ENCODE measurements at places on chromosomes 11 and 22.
A peak's percentile ranks its signal among the peaks of the same experiment; 100 is the strongest.

DNA sequence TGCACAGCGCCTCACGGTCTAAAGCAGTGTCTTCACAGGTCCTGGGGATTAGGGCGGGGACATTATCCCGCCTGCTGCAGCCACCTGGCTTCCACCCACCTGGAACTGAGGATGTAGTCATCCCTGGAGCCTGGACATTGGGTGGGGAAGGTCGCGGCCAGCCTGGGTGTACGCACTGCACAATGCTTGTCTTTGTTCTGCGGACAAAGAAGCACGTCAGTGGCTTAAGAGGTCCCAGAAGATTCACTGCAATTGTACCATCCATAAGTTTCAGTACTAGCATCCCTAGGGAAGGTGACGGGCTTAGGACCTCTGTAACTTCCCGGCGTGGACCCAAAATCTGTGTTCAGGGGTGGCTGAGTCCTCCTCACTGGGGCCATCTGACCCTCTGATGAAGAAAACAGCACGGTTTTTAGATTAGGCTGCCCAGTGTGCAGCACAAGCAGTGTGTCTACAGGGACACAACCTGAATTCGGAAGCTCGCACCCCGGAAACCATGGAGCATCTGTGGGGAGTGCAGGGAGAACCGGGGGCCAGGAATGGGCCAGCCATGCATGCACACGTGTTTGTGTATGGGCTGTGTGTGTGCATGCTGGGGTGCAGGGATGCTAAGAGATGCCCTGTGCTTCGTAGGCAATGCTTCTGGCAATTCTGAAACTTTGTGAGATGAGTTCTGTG is 342.6 kb upstream of the B3GAT1 start:
- DNase-seq, result no peak

GRCh38 chr11:76672431-76673175 is 2.1 kb upstream of the LRRC32 start:
- no peak for DNase-seq

DNA sequence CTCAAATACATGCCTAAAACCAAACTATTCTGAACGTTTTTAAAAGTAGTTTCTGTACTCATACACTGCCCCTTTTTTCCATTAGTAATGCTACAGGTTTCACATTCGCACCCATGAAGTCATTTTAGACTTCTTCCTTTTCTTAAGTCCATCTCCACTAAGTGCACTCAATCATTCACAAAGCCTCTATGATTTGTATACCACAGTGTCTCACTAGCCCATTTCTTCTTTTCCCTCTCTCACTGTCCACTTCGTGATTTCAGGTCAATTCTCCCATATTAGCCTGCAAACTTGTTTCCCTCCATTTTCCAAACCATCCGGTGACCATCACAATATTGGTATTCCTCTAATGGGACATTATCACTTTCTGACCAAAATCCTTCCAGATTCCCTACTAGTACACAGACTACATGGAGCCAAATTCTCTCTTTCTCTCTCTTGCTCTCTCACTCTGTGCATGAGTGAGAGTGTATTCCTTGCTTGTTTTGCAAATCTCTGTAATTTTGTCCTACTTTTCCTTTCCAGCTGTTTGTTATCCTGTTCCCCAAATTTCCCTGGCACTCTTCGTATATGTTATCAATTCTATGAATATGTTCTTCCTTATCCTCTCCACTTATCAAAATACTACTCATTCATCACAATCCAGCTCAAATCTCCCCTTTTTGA is 3.4 kb upstream of the ZC3H12C start:
- DNase-seq, result no peak

DNA sequence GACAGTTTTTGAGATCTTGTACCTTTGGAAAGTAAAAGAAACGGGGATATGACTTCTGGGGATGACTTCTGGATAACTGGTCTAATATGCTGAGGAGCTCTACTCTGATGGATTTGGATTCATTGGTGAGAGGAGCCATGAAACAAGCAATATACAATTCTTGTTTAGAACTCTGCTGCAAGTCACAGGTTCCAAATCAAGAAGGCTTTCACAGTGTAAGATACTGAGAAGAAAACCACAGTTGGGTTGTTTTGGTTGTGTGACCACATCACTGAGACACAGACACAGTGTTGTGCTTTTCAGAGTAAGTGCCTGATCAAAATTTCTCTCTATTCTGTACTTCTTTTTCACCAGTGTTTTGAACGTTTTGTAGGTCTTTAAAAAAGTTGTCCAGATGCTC is 13.1 kb upstream of the UCP2 start:
- DNase-seq, result no peak

GRCh38 chr11:64846998-64847666 is 2.7 kb upstream of the CDC42BPG start:
- peak; percentile 94 for DNase-seq

DNA sequence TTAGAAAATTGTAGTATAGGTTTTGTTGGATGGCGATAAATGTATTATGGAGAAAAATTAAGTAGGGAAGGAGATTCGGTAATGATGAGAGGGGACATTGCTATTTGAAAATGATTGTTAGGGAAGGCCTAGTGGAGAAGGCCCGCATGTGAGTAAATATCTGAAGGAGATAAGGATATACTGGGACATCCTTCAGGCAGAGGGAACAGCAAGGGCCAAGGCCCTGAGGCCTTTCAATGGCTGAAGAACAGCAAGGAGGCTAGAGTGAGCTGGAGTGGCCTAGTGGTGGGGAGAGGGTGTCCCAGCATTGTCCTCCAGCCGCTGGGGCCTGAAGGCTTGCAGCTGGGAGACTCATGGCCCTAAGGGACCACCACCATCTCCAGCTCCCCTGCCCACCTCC is 23.2 kb upstream of the ARRB1 start:
- DNase-seq, result no peak

- no peak for DNase-seq
Measured at GRCh38 chr22:45094081-45094720, 69.5 kb upstream of the NUP50 start.

DNA sequence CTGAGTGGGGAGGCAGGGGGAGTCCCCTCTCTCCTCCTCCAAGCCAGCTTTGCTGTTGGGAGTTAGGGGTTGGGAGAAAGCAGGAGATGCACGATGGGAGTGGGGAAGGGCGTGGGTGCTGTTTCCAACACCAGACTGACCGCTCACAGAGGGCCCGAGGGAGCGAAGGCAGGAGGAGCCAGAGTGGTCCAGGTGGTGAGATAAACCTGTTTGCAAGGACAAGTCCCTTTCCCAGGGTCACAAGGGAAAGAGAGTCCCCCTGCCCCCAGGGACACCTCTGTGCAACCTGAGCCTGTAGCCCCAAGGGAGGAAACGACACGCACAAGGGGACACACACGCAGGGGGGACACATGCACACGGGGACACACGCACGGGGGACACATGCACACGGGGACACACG is 42.2 kb downstream of the WNT11 start:
- no peak for DNase-seq

DNA sequence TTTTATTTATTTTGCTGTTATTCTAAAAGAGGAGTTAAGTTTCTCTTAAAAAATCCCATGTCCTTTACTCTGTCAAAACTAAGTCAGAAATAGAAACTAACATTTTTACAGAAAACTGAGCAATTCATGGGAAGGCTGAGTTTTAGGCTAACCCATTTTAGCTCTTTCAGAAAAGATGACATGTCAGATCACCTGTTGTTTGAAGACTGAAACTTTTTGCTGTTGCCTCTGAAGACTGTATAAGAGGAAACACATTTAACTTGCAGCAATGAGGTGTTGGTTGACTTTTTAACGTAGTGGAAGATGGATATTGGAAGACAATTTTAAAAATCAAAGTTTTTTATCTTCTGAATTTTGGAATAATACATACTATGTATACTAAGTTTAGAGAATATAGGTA is 115.4 kb downstream of the METTL15 start:
- DNase-seq, result no peak

GRCh38 chr11:107716884-107717532 is 5.2 kb upstream of the SLN start:
- DNase-seq, result no peak

GRCh38 chr22:42427167-42427566 is 5.0 kb downstream of the NFAM1 start:
- DNase-seq, result no peak

DNA sequence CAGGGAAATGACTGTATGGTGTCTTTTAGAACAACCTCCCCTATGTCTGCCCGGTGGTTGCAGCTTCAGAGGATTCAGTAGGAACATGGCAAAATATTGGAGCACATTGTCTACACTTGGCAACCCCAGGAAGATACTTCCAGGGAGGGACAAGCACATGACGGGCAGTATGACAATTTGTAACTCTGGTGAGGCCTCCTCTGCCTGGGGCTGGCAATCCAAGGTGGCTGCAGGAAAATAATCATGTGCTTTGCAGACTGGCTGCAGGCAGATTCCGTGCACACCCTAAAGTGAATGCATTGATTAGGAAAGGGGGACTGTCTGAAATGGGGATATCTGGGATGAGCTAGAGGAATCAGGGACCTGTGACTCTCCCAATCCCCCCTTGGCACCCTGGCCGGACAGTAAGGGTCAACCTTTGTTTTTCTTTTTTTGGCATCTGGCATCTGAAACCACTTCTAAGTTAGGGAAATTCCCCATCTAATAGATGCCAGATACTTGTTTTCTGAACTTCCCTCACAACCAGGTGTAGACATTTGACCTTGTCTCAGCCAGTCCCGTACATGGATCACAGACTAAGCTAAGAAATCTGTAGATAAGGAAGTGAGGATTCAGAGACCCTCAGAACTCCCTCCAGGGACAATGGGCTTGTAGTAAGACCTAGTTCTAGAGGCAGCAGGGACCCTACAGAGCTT is 10.5 kb upstream of the PHOX2A start:
- DNase-seq, result no peak

DNA sequence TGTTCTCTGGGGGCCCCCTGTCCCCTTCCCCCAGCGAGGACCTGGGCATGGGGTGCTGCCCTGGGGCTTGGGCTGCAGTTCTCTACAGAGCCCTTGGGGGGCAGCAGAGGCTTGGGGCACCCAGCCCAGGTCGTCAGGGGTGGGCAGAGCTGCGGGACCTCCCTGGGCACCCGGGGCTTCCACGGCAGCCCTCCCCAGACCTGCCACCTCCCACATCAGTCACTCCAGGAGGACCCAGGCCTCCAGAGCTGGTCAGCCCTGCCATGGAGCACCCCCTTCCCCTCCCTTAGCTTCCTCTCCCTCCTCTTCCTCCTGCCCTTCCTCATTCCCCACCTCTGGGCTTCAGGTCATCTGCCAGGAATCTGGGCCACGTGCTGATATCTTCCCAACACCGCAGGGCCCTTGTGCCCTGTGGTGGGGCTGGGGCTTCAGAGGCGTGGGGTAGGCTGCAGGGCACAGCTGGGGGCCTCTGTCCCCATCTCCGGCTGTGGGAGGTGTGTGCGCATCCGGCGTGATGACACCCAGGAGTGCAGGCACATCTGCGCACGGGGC is 5.8 kb downstream of the TSPAN4 start:
- no peak for DNase-seq

DNA sequence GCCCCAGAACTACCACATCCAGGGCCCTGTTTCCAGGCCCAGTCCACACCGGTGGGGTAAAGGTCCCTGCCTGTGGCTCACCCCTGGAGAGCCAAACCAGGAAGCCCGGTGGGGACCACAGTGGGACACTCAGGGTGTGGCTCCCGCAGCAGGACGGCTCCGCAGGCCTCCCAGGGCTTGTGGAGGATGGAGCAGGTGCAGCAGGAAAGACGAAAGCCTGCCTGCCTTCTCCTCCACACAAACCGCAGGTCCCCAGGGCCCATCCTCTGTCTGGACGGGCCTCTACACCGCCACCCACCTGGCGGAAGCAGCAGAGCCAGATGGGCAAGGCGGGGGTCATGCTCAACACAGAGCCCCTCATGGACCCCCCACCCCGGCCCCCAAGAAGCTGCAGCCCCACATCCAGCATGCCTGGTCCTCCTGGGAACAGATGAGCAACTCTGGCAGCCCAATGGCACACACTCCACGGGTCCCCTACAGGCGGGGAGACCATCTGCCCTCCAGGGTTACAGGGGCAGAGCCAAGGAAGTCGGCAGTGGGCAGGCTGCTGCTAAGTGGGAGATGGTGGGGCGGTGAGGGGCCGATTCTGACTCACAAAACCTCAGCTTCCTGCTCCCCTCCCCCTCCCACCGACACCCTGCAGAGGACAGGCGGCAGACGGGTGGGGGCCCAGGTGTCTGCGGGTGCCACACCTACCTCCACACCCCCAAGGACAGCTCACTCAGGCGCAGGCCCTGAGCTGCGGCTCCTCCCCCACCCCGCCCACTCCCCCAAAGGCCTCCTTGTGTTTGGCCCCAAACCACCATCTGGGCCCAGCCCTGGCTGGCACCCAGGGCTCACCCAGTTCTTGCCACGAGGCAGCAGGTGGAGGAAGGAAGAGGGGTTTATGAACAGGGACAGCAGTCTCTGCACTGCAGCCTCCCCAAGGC is 5.2 kb downstream of the SBF1 start:
- DNase-seq, result no peak

DNA sequence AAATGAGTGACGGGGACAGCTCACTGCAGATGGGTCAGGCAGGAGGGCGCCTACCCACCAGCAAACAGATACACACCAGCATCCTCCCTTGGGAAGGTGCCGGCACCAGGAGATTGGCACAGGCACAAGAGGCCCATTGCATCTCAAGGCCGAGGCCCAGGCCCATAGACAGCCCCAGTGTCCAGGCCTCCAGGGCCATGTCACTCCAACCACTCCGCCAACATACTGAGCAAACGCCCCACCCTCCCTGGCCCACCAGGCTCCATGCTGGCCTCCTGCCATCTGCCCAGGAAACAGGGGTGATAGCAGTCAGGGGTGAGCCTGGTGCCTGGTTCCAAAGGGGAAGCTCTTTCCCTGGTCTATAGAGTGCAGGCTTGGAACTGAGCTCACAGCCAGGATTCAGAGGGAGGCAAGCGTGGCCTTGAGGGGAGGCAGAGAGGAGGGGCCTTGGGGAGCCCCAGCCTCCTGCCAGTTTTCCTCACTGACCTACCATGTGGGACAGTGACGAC is 34.7 kb downstream of the PISD start:
- no peak for DNase-seq

GRCh38 chr11:106821826-106822225 is 196.4 kb downstream of the GUCY1A2 start:
- DNase-seq, result no peak

DNA sequence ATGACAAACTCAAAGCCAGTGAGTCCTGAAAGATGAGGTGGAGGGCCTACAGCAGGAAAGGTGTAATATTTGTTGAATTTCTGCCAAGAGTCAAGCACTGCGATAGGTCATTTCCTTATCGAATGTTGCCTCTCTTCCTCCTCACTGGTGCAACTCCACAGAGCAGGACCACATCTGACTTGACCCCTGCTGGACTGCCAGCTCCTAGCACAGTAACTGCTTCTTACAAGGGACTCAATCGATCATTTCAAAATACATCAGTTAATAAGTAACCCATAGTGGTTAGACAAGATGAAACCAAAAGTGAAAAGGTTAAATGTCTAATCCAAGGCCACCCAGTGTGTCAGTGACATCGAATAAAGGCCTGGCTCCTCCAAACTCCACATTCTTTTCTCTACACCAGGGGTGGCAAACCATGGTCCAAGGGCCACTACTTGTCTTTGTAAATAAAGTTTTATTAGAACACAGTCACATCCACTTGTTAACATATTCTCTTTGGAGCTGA is 98.5 kb upstream of the CSNK2A3 start:
- no peak for DNase-seq

- DNase-seq, result no peak
Measured at GRCh38 chr11:1708716-1709115, 11.7 kb downstream of the KRTAP5-6 start.

Data from right forelimb (tissue), 1 donor.